ENCODE measurements at places on chromosomes 2 and 18.

DNA sequence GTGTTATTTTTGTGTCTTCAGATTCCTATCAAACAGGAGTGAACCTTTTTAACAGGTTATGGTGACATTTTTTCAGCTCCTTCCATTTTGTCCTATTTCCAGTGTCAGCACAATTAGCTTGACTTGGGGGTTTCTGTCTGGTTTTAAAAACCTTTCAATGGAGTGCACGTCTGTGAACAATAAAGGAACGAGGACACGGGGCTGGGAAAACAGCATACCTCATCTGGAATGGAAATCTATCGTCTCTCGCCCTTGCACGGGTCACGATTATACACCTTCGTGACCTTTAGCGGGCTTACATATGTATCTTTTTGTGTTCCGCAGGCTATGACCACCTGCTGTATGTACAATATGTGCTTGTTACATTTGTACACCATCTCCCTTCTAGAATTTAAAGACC is 2.3 kb upstream of the ZNF532 start:
- peak; percentile 4 for DNase-seq

DNA sequence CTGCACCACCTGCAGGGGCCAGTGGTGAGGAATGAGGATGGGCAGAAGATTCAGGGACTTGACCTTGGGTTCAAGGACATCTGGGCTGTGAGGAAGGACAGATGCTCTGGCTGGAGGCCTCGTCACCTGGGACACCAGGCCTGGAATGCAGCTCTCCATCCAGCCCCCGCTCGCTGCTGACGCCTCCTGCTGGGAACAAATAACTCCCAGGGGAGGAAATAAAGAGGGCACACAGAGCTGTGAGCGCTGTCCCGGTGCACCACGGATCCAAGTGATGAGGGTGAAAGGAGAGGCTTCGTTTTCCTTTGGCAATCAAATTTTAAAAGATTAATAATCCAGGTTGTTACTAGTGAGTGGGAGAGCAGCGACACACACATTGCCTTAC is 368.0 kb upstream of the MYT1L start:
- DNase-seq = no peak

DNA sequence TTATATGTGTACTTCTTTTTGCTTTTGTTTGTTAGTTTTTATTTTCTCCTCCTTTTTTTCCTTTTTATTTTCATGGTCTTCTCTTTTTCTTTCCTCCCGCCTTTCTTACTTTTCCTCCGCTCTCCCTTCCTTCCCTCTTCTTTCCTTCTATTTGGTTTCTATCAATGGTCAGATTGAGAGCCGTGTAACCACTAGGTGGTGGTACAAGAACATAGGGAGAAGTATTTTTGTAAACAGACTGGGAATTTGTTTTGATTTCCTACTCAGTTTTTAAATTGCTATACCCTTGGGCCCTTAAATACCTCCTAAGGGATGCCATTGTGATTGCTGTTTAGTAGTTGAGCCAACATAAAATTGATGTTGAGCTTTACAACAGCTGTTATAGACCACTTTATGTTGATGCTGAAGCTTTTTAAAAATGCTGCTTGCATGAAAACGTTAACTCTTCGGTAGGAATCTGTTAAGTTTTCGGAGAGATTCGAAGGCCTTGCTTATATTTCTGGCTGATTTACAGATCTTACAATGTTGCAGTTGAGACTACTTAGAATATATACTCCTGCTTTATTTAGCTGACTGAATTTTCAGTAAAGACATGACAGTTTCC is 124.2 kb downstream of the UBE2E3 start:
- peak; percentile 63 for DNase-seq

GRCh38 chr2:222423632-222424275 is 589 bp upstream of the SGPP2 start:
- peak; percentile 68 for DNase-seq

GRCh38 chr2:8368463-8368862 is 313.4 kb upstream of the ID2 start:
- no peak for DNase-seq

- DNase-seq = no peak
Observed at GRCh38 chr2:179558010-179558934, 293.6 kb upstream of the SESTD1 start.

- no peak for DNase-seq
Observed at GRCh38 chr2:157345647-157346389, 20.2 kb upstream of the ERMN start.

DNA sequence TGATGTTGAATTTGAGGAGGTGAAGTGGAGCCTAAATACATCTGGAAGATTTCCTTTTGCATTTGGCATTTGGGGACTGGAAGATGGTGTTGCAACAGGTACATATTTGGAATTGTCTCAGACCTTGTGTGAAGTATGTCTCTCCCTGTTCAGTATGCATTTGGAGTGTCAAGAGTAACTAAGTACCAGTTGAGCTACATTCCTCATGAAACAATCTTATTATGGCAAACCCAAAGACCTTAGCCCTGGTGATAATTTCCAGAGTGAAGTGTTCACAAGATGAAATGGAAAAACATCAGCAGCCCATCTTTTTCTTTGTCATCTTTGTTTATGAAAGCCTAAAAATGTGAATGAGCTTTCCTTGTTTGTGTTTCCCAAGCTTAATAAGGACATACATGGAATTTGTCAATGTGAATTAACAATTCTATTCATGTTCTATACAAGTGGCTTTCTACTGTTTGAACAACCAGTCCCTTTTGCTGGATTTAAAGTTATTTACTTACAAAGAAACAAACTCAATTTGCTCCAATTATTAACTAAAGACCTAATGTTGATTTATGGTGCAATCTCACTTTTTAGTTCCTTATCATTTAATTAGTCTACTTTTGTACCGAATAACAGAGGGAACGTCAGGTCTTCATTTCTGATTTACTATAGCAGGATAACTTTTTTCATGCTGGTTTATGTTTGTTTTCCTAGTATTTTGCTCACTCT is 42.1 kb upstream of the PPP1R1C start:
- peak; percentile 30 for DNase-seq

GRCh38 chr2:232860593-232861241 is 9.3 kb upstream of the SNORC start:
- peak; percentile 46 for DNase-seq

DNA sequence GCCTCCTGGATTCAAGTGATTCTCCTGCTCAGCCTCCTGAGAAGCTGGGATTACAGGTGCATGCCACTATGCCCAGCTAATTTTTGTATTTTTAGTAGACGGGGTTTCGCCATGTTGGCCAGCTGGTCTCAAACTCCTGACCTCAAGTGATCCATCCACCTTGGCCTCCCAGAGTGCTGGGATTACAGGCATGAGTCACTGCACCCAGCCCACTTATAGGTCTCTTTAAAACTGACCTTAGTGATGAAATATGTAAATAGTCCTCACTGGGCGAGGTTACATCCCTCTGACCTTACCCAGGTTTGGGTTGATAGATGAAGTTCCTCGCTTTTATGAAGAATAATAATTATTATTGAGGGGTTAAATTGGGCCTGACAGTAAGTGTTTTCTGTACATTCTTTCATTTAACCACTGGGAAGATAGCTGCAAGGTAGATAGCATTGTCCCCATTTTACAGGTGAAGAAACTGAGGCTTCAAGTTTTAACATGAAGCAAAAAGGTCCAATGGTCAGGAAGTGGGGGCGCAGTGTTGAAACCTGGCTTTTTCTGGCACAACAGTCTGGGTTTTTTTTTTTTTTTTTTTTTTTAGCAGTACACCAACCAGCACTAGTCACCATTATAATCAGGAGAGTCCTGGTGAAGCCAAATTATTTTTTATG is 174.8 kb upstream of the EPAS1 start:
- DNase-seq = no peak

GRCh38 chr2:11877764-11878163 is 131.3 kb downstream of the LPIN1 start:
- DNase-seq = no peak

GRCh38 chr18:34400834-34401233 is 176.1 kb upstream of the NOL4 start:
- no peak for DNase-seq

GRCh38 chr18:48718251-48718959 is 179.6 kb downstream of the CTIF start:
- no peak for DNase-seq

DNA sequence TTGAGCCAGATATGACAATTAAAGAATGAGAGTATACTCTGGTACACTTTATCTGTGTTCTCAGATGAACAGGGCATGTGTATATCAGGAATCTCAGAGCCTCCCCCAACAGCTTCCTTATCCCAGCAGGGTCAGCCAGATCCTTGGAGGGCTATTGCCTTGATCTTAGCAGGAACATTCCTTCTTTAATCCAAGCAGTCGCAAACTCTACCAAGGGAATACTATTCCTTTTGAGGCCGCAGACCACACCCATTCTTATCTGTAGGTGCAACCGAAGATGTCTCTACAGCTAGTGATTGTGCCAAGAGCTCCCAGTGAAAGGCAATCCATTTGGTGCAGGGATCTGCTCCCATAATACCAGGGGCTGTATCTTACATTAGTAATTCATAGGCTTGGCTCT is 118.3 kb upstream of the DOK6 start:
- DNase-seq = no peak

DNA sequence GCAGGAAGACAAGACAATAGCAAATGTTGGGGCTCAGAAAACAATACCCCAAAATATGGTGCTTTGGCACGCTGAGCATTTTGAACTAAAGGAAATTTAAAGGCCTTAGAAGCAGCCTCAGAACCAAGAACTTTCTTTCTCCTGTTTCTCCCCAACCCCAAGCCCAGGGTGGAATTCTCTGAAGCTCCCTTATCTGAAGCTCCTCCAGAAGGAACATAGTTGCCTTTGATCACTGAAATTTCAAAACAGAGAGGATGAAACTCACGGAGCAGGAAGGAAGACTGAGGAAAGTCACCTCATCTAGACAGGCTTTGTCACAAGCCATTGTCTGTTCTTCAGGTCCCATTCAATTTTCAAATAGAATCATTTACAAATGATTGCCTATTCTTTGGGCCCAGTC is 15.5 kb upstream of the BMPR2 start:
- DNase-seq = no peak

- DNase-seq = peak; percentile 66
Observed at GRCh38 chr2:163207693-163208370, 369.3 kb upstream of the KCNH7 start.

- DNase-seq = no peak
Observed at GRCh38 chr2:197223451-197223850, 87.1 kb downstream of the ANKRD44 start.

- DNase-seq = no peak
Observed at GRCh38 chr2:48529676-48530032, 300 bp upstream of the STON1 start.

GRCh38 chr2:118913803-118914645 is 28.0 kb upstream of the MARCO start:
- peak; percentile 82 for DNase-seq

- DNase-seq = no peak
Observed at GRCh38 chr18:48308755-48309575, 100.2 kb downstream of the ZBTB7C start.

DNA sequence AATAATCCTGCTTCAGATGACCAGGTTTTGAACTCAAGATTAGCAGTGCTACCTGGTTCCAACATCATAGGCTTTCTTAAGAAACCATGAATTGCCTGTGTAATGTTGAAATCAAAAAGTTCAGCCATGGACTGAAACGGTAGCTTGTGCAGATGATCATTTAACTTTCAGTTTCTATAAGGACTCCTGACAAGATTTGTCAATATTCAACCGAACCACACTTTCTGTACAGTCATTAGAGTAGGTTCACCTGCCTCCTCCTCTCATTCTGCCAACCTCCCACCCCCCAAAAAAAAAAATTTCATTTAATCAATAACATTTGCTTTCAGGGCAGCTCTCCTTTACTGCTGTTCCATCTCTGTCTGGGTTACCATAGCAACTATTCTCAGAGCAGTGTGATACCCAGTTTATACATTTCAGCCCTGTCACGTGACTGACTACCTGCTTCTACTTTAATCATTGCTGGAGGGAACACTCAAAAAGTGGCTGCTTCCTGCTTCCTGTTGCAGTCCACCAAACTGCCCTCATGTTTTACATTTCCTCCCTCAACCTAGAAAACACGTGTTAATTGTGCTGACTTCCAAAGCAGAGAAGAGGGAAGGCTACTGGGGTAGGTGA is 275.5 kb downstream of the SS18 start:
- no peak for DNase-seq

GRCh38 chr2:192194866-192195547 is at the start of gene TMEFF2:
TMEFF2 (minus strand) TSS chr2:192194933; CDS start chr2:192194524, 409 bp downstream.
- DNase-seq = peak; percentile 46

DNA sequence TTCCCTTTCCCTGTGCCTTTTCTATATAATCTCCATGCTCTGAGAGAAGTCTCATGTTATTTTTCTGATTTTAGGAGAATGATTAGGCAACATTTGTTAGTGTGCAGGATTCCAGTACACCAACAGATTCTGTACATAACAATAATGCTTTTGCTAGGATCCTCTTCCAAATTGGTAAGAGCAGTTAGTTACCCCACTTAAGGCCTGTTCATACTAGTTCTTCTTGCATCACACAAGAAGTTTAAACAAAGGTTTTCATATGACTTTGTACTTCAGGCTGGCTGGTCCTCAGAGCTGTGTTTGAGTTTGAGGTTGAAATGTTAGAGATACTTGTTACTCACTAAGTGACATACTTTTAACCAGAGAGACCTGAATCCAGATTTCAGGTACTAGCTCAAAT is 686.9 kb upstream of the NRXN1 start:
- peak; percentile 37 for DNase-seq

- no peak for DNase-seq
Observed at GRCh38 chr2:184599872-184600222, 1.5 kb downstream of the ZNF804A start.

- DNase-seq = peak; percentile 47
Observed at GRCh38 chr2:233422050-233422639, 67.9 kb downstream of the DGKD start.

GRCh38 chr18:40415176-40415791 is 1539.8 kb upstream of the PIK3C3 start:
- DNase-seq = no peak

DNA sequence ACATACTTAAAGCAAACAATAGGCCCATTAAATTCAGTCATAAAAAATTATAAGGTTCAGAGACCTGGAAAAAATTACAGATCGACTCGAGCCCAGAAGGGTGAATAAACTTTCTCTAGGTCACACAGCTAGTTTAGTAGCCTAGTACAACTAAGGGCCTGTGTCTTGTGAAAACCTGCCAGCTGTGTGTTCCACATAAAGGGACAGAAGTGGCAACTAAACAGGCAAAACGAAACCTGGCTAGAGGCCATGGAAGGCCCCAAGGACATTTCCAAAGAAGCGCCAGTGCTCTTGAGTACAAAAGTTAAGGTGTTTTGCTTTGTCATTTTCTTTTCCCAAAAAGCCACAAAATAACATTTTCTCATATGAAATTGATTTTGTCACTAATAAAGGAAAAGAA is 164.9 kb downstream of the L3MBTL4 start:
- no peak for DNase-seq

- peak; percentile 75 for DNase-seq
Observed at GRCh38 chr2:101806123-101806522, 108.6 kb downstream of the MAP4K4 start.

- DNase-seq = peak; percentile 90
Observed at GRCh38 chr18:31176531-31176930, 13.9 kb upstream of the DSC1 start.

All from epithelial cell of esophagus (primary cell).